ENCODE measurements at places on chromosomes 3 and 15. TPM values are rescaled to one million over a fixed set of nuclear protein-coding genes. Genes with fewer than 3 reads are reported as not detected.

GRCh38 chr3:27031476-27031875, 337.7 kb downstream of the NEK10 start:
- no peak for DNase-seq

DNA sequence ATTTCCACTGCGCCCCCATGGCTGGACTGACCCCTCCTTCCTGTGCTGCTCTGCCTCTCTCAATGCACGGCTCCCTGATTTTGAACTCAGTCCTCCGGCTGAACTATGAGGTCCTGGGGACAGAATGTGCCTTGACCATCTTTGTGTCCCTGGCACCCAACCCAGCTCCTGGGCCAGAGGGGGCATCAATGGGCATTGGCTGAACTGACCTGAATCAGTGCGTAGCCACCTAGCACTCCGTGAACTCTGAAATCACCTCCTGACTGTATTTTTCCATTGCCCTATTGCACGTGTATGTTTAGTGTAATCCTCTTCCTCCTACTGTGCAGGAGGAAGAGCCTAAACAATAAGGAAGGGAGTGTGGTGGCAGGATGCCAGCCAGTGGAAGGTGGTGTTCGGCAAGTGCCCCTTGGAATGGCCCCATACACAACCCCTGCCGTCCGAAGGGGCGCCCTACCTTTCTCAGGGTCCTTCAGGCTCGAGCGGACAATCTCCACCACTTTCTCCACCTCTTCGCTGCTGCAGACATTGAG, 33.5 kb downstream of the BDH1 start:
- DNase-seq, result no peak

GRCh38 chr3:139430493-139430892, 41.0 kb upstream of the COPB2 start:
- no peak for DNase-seq

DNA sequence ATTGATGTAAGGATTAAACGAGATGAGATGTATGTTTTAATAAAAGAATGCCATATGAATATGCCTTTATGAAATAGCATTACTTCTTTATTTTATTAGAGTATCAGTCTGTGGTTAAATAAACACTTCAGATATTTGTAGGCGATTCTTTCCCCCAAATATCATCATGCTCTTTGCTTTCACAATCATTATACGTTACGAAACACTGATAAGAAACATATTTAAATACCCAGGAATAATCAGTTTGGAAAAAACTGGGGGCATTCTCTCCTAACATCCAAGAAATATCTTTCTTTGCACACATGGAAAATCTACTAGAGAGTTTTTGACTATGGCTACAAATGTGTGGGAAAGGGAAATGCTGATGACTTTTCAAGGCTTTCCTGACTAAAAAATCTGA, 4.4 kb upstream of the PLAAT1 start:
- DNase-seq, result no peak

DNA sequence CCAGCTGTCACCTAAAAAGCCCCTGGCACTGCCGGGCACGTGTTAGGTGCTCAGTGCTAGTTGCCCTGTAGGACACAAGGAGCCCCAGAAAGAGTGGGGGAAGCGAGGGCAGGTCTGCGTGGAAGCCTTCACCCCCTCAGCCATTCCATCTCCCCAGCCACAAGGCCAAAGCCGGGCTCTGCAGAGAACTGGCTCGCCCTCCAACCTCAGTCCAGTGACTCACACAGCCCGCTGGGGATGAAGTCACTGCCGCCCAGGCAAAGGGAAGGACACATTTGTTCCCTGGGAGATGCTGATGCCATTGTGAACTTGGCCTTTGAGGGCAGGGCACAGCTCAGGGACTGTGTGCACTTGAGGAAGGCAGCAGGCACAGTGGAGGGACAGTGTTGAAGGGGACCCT, 48.1 kb downstream of the IQSEC1 start:
- DNase-seq, result no peak

GRCh38 chr15:78350058-78350457, 9.9 kb downstream of the CRABP1 start:
- no peak for DNase-seq

DNA sequence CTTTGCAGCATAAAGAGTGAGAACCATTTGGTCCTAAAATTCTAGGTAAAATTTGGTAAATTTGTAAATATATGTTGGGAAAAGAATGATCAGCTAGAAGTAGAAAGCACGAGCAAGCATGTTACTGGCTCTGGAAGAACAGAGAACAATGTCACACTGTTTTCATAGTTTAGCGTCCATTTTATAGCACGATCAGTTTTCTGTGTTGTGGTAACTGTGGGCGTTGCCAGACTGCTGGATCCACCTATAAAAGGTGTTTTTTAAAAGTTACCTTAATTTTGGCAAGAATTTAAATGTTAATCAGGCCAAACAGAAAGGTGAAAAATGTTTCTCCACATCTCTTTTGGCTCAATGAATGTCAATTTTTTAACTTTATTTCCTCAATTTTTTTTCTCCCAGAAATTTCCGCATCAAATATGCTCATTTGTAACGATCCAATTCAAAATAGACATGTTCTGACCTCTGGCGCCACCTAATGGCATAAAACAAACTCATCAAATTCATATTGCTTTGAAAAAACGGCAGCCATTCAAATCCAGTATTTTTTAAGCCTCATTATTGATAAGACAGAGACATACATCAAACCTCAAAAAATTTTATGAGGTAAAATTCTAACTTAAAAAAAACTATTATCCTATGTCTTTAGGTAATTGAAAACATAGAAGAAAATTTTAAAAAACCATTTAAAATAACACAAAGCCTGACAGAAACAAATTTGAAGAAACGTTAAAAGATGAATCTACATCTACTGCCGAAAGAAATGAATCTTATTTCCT, 5.5 kb upstream of the GP5 start:
- DNase-seq, result no peak

- DNase-seq, result no peak
Observed at GRCh38 chr15:79858469-79858868, 38.3 kb downstream of the MTHFS start.

DNA sequence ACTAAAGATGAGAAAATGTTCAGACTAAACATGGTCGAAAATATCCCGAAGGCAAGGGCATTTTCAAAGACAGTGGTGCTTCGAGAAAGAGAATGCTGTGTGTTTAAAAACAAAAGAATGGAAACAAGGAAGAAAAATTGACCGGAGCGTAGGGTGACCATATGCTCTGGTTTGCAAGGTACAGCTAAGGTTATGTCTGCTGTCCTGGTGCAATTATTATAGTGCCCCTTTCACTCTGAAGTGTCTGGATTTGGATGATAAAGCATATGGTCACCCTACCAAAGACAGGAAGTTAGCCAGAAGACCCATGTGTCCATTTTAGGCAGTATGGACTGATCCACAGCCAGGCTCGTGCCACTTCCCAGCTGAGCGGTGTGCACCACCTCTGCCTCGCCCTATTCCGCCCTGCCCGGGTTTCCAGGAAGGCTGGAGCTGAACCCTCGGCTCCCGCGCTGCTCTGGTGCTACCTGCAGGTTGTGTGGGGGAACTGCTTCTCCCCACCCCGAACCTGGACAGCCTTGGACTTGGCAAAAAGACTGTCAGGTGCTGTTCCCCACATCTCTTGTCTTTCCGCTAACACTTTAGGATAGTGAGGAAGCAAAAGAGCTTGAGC, 25.2 kb downstream of the GOLGA6D start:
- peak; percentile 36 for DNase-seq

DNA sequence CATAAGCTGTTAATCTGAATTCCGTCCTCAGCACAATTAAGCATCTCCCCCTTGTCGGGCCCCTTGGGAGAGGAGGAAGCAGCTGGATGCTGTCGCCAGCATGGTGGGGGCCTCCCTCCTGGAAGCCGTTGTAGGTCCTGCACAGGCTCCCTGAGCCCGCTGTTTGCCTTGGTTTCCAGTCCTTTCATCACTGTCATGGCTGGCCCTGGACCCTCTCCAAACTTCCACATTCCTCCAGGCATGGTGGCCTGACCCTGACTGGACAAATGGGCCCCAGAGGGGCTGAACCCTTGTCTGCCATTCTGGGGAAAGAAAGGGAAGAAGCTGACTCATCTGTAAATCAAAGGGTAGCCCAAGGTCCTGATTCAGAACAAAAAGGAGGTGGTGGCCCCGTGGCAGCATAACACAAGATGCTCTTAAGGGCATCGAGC, 300.5 kb upstream of the LRRFIP2 start:
- no peak for DNase-seq

GRCh38 chr3:4864503-4864902, 114.7 kb upstream of the BHLHE40 start:
- no peak for DNase-seq

DNA sequence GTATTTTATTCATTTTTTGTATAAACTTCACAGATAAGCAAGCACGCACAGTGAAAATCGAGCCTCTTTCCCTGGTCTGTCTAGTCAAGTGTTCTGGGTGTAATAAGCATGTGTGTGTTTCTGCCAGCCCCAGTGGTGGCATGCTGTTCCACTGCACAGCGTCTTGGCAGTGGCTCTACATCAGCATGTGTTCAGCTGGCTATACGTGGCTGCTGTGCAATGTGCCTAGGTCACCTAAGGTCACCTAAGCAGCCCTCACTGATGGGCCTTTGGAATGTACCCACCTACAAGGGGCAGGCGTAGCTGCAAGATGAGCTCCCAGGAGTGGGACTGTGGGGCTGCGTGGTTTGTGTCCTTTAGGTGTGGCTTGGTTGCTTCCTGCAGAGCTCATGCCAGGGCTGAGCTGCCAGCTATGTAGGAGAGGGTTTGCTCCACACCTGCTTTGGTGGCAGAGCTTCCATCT, 4.9 kb downstream of the LIMD1 start:
- DNase-seq, result no peak

GRCh38 chr3:196636369-196637349, 2.8 kb upstream of the NRROS start:
- DNase-seq, result no peak

DNA sequence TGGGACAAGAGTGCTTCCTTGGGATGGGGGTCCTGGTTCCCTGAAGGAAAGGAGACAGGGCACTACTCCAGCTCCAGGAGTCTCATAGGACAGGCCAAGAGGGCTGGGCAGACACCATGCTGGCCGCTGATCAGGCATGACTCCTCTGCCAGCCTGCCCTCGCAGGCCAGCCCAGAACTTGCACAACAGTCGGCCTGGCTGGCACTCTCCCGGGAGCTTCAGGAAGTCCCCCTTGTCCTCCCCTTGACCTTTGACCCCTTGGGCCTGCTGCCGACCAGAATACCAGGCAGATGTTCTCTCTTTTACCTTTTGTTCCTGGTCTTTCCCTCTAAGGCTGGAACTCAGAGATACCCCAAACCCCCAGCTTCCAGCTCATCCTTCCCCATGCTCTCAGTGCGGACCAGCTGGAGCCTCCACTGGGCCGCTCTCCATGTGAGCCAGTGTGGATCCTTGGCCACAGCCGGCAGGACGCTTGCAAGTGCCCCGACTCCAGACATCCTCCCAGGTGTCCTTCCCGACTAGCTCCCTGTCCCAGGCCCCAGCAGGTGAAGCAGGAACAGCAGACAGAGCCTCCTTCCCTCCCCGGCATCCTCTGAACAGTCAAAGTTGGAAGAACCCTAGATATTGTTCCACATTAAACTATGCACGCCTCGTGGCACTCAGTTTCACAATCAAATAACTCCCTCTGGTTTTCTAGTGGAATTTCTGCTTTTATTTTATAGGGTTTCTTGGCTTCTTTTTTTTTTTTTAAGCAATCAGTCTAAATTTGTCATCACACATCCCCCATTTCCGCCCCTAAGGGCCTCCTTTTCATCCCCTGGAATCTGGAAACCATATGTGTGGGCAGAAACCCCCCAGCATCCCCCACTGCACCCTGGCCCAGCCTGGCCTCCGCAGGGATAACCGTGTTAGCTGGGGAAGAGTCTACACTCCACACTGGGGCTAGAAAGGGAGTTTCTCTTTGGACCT, 15.7 kb downstream of the VPS18 start:
- DNase-seq, result no peak

Gene ITIH1
- not detected for total RNA-seq

Gene IGSF11
- 1.9 TPM for total RNA-seq

Gene THRB
- total RNA-seq, result not detected

Gene CADM2
- 0.47 TPM for total RNA-seq

Gene CSPG5
- 0.43 TPM for total RNA-seq

Gene NGLY1
- total RNA-seq, result 80.8 TPM

Gene SEMA7A
- total RNA-seq, result 15.2 TPM

Gene PTX3
- 0.40 TPM for total RNA-seq

Gene TICRR
- total RNA-seq, result 20.6 TPM

Gene CCDC80
- not detected for total RNA-seq
